Activated CD4-positive, alpha-beta T cell treated with anti-CD3 and anti-CD28 coated beads, Interleukin-2, amount 50 U/mL, for 24 hours (primary cell): ENCODE measurements at places on chromosomes 6 and 20.

DNA sequence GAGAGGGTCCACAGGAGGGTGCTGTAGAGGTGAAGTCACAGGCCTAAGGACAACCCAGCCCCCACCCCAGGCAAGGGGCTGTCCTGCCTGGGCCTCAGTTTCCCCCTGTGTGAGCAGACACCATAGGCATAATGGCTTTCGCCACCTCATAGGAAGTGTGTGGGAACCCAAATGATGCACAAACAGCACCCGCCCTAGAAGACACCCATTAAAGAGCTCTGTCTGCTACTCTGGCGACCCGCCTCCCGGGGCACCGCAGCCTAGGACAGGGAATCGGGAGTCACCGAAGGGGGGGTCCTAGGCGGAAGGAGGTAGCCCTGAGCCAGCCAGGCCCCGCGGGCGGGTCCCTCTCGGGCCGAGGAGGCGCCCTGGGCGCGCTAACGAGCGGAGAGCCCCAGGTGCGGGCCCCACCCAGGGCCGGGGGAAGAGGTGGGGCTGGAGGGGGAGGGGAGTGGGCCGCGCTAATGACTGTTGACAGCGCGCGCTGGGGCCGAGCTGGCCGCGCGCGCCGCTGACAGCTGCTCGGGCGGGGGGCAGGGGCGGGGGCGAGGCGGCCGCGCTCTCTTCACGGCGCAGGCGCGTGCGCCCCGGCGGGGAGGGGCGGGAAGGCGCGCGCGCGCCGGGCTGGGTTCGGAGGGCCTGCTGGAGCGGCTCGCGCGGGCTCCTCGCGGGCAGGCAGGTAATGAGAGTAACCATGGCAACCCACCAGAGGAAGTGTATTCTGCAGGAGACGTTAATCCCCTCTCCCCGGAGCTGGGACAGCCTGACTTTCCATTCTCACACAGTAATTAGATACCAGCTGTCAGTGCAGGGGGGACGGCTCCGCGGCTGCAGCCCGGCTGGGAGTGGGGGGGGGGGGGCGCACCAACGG is 48.9 kb downstream of the NOL4L start:
- peak; percentile 35 for DNase-seq

DNA sequence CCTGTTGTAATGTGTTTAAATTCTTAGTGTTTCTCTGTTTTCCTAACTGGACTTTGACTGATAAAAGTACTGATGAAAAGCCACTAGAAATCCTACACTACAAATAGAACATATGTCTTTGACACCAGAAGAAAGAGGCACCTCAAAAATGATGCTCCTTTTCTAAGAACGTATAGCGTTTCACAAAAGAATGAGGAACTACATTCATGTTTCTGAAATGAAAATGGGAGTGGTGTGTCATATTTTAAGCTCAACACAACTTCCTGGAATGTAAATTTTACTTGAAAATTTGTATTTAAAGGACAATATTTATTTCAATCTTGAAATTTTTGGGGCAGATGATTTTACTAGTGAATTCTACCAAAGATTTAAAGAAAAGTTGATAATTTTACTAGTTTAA is 35.3 kb downstream of the KIAA0408 start:
- DNase-seq, result no peak

GRCh38 chr20:19780261-19780660 is 22.2 kb downstream of the RIN2 start:
- DNase-seq, result no peak

DNA sequence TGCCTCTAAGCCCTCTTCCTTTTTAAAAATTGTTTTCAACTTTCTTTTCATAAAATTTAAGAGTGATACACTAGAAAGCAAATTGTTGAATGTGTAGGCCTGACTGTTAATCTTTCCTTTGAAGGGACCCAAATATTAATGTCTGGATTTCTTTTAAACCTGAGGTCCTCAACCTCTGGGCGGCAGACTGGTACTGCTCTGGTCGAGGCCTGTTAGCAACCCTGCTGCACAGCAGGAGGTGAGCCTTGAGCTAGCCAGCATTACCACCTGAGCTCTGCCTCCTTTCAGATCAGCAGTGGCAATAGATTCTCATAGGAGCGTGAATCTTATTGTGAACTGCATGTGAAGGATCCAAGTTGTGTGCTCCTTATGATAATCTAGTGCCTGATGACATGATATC is 191.2 kb downstream of the MANEA start:
- no peak for DNase-seq

GRCh38 chr6:120211955-120212792 is 862.6 kb upstream of the MAN1A1 start:
- no peak for DNase-seq

DNA sequence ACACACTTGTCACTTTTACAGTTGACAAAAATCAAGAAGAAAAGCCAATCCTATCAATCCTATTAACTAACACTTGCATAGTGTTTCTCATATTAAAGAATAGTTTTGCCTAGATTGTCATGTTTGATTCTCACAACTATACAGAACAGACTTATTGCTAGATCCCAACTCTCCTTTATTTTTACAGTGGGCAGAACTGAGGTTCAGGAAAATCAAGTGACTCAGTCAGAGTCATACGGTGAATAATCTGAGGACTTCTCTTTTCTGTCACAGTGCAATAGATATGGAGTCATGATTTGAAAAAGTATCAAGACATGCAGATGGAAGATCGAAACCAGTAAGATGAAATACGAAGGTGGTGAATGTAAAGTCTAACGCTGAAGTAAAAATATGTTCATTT is 195.1 kb upstream of the CITED2 start:
- DNase-seq, result no peak

DNA sequence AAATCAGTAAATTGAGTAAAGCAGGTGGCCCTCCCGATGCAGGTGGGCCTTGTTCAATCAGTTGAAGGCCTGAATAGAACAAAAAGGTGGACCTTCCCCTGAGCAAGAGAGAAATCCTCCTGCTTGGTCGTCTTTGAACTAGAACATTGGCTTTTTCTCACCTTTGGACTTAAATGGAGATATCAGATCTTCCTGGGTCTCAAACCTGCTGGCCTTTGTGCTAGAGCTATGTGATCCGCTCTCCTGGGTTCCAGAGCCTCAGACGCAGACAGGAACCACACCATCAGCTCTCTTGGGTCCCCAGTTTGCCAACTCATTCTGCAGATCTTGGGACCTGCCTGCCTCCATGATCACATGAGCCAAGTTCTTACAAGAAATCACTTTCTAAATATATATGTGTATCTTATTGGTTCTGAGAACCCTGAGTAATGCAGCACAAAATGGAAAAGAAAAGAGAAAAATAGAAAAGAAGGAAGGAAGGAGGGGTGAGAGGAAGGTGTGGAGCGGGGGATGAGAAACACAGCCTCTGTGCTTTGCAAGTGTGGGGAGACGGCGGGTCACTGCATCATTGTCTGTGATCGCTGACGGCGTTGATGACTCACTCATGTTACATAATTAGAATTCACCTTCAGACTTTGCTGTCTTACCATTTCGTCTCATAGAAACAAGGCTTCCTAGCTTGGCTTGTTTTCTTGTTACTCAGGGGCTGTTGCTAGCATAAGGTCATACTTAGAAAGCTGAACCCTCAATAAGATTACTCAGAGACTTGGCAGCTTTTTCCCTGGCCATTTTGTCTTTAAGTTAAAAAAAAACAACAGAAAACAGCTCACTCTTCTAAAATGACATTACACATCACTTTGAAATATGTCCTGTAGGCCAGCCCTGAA is 85.7 kb upstream of the NEDD9 start:
- DNase-seq, result peak; percentile 66

- no peak for DNase-seq
Observed at GRCh38 chr6:95266537-95267258, 310.6 kb upstream of the MANEA start.

- no peak for DNase-seq
Observed at GRCh38 chr20:58352468-58352867, 36.6 kb upstream of the VAPB start.

- DNase-seq, result no peak
Observed at GRCh38 chr6:119350202-119350951, 816 bp upstream of the MAN1A1 start.

GRCh38 chr6:158242071-158242606 is 70.1 kb upstream of the TULP4 start:
- no peak for DNase-seq

DNA sequence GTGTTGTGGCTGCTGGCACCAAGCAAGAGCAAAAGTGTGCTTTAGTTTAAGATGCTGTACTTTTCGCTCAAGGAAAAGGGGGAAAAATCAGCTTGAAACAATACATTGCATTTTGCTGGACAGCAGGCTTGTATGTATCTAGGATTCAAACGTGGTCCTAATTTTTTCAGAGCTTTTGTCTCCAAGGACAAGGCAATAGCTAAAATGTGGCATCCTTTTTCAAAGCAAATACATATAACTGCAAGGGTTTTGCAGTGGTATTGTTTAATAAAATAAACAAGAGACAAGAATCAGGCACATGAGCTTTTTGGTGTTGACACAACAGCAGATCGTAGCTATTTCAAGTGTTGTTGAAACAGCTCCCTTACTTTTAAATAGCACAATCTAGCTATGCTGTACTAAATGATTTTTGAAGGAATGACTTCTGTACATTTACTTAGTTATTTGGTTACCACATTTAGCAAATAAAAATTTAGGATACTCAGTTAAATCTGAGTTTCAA is 137.0 kb upstream of the HEY2 start:
- DNase-seq, result no peak

- DNase-seq, result no peak
Observed at GRCh38 chr6:14792118-14792955, 453.5 kb upstream of the JARID2 start.

DNA sequence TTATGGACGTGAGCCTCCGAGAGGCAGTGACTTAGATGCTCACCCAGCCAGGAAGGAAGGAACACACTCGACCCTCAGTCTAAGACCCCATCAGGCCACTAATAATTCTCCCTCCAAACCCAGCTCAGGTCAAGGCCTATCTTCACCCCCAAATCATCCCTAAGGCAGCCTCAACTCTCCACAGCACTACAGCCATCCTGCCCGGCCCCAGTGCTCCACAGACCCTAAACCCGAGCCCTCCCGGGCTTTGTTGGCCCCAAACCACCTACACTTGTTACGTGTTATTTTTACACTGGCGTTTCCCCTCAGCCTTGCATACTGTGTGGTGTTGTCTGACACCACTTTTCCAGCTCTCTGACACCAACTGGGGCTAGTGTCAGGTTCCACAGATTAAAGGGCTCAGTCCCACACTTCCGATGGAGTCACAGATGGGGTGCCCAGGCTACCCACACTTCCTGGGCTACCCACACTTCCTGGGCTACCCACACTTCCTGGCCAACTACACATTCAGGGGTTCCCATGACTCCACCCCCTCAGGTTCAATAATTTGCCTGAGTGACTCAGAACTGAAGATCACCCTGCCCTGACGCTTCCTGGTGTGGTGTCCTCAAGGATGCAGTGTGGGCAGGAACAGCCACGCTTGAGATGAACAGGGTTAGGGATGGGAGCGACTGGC is 25.3 kb downstream of the RBCK1 start:
- DNase-seq, result peak; percentile 17

GRCh38 chr20:2341336-2341735 is 39.4 kb upstream of the TGM6 start:
- no peak for DNase-seq

DNA sequence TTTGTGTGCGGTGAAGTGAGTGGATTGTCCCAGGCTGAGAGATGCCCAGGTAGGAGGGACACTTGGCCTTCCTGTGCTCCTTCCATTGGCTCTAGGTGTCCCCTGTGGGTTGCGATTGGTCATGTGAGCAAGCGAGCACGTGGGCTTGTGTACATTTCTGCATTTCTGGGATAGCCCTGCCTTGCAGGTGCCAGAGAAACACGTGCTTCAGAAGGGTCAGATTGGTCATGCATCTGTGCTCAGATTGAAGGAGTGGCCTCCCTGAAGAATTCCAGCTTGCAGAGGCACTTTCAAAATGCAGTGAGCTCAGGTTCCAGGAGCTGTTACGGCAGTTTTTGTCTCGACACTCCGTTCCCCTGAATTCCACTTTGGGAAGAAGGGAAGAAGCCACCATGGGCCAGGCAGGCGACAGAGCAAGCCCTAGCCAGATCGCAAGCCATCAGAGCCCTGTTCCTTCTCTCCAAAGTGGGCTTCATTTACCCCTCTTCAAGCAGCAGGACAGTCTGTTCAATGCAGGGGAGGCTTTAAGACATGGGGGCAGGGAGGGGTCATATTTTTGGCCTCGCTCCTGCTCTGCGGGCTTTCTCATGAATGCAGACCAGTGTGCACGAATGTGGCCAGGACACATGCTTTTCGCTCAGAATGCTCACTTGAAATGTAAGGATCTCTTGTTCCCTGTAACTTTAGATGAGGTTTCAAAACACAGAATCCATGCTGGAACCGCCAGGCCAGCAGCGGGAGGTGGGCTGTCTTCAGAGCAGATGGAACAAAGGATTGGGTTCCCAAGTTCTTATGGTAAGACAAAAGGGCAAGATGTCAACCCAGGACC is 78.6 kb upstream of the AKAP12 start:
- DNase-seq, result no peak

- no peak for DNase-seq
Observed at GRCh38 chr20:6993511-6993910, 226.0 kb downstream of the BMP2 start.

DNA sequence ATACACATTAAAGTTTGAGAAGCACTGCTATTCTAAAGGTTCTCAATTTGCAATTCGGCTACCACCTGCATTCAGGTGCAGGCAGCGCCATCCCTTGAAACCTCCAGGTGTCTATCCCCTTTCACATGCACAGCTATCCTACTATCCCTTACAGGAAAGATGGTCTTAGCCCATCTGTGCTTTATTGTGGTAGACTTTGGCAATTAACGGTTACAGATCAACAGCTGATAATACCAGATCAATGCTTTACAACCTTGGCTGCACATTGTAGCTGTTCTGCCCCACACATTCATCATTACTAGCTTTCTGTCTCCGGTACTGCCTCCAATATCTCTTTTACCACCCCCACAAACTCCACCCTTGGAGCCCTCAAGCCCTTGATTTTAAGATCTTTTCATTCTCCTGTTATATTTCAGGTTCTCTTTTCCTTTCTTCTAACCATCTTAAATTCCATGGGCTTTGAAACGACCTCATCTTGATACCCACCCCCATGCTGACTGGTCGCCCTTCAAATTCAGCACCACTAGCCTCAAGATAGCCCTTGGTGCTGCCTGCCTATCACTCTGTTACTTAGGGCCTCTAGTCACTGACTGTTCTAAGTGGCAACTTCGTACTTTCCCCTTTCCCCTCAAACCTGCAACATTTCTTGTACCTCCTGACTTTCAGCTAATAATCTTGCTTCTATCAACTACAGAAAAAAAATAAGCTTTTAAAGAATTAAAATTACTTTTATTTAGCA is 50.8 kb downstream of the SPTLC3 start:
- DNase-seq, result no peak

DNA sequence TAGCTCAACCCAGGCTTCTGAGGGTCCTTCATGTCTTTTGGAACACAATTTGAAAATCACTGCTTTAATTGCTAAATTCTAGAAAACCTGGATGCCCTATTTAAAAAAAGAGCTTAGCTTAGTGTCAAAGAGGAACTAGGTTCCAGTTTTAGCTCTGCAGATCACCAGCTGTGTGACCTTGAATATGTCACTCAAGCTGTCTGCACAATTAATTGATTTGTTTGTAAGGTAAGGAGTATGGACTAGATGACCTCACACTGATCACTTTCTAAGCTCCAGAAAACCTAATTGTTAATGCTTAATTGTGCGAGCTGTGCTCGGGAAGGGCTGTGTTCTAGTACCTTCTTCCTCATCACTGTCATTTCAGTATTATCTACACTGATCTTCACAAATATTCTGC is 26.2 kb downstream of the UTRN start:
- no peak for DNase-seq

- DNase-seq, result no peak
Observed at GRCh38 chr6:8088886-8089285, 13.5 kb downstream of the EEF1E1 start.
